ENCODE measurements at places on chromosomes 3 and 15.

GRCh38 chr3:46325645-46326300 lies 28.1 kb upstream of the CCR2 start:
- no peak for DNase-seq

GRCh38 chr3:126620738-126621137 lies 34.2 kb downstream of the TXNRD3 start:
- DNase-seq, result no peak

GRCh38 chr3:196736670-196737374 lies 2.8 kb upstream of the PAK2 start:
- DNase-seq, result no peak

DNA sequence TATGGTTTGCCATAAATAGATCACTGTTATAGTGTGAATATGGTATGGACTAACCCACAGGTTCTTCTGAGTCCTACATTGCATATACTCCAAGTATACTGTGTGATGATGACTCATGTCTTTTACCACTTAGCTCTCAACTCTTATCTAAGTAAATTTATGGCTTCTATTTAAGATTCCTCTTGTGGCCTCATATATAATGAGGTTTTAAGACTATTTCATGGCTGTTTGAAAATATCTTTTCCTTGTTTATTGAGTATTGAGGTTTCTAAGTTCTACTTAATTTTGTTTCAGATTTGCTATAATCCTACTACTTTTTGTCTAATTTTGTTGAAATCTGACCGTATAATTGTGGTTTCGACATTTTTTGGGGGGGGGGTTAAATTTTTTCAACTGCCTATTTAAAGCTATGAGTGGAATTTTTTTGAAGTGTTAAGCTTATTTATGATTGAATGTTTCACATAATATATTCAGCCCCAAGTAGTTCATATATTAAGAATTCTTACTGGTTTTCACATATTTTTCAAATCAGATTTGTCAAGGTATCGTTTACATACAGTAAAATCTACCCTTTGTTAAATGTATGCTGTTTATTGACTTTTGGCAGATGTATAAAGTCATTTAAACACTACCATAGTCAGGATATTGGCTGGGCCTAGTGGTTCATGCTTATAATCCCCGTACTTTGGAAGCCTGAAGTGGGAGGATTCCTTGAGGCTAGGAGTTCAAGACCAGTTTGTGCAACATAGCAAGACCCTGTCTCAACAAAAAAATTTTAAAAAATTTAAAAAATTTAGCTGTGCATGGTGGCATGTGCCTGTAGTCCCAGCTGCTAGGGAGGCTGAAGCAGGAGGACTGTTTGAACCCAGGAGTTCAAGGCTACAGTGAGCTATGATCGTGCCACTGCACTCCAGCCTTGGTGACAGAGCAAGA lies 11.7 kb downstream of the SLC25A36 start:
- DNase-seq, result no peak

- DNase-seq, result no peak
Observed at GRCh38 chr3:130725746-130726145, 20.9 kb downstream of the PIK3R4 start.

DNA sequence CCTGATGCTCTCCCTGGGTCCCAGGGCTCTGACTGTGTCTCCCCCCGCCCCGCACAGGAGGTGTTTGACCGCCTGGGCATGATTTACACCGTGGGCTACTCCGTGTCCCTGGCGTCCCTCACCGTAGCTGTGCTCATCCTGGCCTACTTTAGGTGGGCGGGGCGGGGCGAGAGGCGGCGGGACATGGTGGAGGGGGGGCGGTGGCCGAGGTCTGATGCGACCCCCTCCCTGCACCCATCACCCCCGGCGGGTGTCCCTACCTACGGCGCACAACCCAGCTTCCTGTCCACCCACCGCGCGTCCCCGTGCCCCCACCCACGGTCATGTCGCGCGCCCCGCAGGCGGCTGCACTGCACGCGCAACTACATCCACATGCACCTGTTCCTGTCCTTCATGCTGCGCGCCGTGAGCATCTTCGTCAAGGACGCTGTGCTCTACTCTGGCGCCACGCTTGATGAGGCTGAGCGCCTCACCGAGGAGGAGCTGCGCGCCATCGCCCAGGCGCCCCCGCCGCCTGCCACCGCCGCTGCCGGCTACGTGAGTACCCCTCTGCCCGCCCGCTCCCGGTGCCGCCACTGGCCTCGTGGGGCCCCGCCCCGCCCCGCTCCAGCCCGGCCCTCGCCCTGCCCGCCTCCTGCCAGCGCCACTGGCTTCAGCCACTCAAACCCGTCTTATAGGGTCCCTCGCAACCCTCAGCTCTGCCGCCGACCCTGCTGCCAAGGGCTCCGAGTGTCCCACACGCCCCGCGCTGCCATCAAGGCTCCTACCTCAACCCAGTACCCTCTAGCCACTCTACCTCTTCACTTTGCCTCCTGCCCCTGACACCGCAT lies 21.0 kb downstream of the PTH1R start:
- DNase-seq, result no peak

GRCh38 chr15:42102646-42103235 lies 8.4 kb upstream of the PLA2G4D start:
- DNase-seq, result no peak

DNA sequence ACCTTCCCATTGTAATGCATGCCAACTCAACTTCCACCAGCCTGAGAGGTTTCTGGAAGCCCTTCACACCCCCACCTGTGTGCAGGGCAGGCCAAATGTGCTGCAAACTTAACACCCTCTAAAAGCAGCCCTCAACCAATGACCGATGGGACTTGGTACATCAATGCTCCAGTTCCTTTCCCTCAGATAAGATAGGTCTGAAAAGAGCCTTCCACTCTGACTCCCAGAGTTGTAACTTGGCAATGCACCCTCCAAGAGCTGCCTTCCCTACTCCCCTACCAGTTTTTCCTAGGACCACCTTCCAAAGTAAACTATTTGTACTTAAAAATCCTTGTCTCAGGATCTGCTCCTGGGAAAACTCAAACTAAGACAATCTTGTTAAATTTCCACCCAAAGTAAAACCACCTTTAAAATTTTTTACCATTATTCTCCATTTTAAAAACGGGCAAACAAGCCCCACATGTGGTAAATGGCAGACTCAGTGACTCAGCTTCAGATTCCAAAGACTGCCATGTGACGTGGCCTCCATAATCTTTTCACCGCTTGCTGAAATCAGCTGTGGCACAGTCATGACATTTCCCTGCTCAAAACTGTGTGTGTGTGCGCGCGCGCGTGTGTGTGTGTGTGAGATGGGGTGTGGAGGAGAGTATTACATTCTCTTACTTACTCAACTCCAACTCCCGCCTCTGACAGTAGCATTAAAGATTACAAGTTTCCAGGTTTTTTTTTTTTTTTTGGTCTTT lies 17.2 kb downstream of the RASGRP1 start:
- peak; percentile 45 for DNase-seq

- DNase-seq, result no peak
Observed at GRCh38 chr3:46971151-46971550, 5.4 kb downstream of the CCDC12 start.

DNA sequence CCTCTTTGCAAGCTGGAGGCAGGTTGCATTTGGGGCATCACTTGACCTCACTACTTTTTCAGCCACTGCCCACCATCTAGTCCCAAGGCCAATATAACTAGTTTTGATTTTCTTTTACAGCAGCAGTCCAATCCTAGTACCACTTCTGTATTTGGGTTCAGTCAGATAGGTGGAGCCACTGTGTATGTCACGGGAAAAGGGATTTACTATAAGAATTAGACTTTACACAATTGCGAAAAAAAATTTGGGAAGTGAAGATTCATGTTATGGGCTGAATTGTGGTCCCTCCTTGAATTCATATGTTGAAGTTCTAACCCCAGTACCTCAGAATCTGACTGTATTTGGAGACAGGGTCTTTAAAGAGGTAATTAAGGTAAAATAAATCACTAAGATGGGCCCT lies 37.4 kb upstream of the NMNAT3 start:
- no peak for DNase-seq

DNA sequence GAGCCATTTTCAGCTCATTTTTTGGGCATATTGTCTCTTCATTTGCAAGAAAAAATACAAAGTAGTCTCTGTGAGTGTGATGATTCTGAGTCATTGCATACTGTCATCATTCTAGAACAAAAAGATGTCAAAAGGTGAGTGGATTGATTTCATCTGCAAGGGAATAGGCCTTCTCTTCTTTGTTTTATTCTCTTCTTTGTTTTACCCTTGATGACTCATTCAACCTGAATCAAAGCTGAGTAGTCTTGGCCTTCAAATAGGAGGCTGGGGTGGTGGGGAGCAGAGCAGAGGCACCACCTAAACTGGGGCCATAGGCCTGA lies 25.4 kb downstream of the CYP19A1 start:
- DNase-seq, result peak; percentile 42

DNA sequence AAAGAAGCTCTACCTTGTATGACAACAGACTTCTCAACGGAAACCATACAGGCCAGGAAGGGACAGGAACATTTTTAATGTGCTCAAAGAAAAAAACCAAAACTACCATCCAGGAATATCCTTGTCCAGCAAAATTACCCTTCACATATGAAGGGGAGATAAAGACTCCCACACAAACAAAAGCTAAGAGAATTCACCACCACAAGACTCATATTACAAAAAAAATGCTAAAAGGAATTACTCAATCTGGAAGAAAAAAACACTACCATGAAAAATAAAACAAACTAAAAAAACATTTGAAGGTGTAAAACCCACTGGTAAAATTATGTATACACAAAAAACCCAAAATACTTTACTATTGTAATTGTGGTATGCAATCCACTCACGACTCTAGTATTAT lies 57.2 kb downstream of the DLG1 start:
- no peak for DNase-seq

DNA sequence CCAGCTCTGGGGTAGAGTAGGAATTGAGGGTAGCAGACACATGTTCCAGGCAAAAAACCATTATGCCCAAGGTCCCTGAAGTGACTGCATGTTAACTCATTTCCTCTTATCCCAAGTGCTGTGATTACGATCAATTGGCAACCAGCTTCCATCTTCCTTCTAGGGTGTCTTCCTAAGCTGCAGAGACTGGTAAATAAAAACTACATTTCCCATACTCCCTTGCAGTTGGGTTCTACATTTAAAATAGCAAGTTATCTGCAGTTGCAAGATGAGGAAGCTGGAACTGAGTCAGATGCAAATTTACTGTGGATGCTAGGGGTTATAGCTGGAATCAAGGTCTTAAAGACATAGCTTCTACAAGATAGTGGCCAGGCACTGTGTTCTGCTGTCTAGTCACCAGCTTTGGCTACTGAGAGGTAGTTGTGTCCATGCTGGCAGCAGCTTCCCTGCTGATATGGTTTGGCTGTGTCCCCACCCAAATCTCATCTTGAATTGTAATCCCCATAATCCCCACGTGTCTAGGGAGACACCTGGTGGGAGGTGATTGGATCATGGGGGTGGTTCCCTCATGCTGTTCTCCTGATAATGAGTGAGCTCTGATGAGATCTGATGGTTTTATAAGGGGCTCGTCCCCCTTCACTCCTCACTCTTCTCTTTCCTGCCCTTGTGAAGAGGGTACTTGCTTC lies 51.3 kb upstream of the FBN1 start:
- no peak for DNase-seq

DNA sequence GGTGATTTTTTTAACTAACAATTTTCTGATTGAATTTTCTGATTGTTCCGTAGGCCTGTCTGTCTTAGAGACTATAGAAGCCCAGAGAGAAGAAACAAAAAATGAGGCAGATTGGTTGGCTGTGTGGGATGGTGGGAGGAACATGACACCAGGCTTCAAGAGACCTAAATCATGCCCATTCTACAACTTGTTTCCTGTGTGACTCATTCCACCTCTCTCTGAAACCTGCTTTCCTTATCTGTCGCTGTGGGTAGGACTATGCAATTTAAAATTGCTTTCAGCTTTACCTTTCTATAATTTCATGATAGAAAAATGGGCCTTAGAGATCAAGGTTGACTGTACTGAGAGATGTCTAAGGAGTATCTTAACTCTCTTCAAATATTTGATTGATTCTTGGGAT lies 44.5 kb downstream of the OXNAD1 start:
- DNase-seq, result no peak

GRCh38 chr3:20101041-20101440 lies 60.8 kb downstream of the KAT2B start:
- peak; percentile 45 for DNase-seq

GRCh38 chr3:70501561-70501960 lies 189.1 kb upstream of the MDFIC2 start:
- DNase-seq, result no peak

- DNase-seq, result no peak
Observed at GRCh38 chr3:12159227-12159601, 502 bp upstream of the TIMP4 start.

DNA sequence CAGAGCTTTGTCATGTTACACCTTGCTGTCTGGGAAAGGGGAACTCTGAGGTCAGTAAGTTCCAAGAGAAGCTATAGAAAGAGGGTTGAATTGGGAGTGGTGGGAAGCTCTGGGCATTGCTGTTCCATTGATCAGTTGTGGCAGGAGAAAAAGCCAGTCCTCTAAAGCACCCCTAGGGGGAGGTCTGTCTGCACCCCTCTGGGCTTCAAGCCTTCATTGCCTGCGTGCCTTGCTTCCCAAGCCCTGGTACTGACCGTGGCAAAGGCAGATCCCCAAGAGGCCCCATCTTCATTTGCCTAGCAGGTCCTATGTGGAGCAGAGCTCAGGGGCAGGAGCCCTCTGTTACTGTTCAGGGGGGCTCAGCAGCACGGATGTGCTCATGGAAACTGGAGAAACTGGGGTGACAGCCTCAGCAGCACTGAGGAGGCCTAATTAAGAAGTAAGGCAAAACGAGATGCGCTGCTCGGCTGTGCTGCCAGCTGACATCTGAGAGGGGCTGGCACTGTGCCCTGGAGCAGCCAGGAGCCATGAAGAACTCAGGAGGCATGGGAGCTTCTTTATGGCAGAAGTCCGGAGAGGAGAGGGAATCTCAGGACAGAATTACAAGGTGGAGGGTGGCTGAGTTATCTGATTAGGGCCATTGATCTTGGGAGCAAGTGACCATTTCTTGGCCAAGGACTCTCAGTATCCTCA lies 270.9 kb downstream of the RPLP1 start:
- DNase-seq, result no peak

DNA sequence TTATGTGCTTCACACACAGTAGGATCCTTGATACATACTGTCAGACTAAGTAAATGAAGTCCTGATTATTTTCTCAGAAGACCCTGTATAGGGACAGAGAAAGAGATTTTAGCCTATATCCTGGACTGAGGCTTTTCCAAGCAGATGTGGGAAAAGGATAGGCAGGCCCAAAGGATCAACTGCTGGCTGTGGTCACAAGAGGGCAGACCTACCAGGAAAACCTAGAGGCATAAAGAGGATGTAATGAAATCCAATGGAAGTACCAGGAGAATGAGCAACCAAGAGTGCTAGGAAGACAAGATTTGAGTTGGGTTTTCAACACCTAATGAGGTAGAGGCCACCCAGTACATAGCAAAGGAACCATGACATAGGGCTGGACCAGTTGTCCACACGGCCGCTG lies 23.1 kb downstream of the DCLK3 start:
- no peak for DNase-seq

GRCh38 chr3:37466660-37467359 lies 292.4 kb upstream of the LRRFIP2 start:
- DNase-seq, result no peak

DNA sequence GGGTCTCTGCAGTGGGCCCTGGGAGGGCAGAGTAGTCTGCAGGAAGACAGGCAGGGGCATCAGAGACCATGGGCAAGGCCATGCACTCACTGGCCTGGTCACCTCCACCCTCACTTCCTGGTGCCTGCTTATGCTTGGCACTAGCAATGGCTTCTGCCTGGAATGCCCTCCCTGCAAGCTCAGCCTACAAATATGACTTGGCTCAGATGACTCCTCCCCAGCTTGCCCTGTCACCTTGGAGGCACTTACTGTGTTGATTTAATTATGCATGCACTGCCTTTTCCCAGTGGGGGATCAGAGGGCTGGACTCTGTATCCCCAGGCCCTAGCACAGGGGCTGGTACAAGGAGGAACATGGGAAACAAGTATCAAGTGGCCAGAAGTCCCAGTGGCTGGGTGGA lies 7.8 kb downstream of the C3orf18 start:
- DNase-seq, result no peak

Measured in putamen (tissue), 1 donor.